ENCODE measurements at places on chromosomes 12 and 14.

GRCh38 chr14:36454599-36455240 is 65.3 kb downstream of the NKX2-1 start:
- DNase-seq = no peak

DNA sequence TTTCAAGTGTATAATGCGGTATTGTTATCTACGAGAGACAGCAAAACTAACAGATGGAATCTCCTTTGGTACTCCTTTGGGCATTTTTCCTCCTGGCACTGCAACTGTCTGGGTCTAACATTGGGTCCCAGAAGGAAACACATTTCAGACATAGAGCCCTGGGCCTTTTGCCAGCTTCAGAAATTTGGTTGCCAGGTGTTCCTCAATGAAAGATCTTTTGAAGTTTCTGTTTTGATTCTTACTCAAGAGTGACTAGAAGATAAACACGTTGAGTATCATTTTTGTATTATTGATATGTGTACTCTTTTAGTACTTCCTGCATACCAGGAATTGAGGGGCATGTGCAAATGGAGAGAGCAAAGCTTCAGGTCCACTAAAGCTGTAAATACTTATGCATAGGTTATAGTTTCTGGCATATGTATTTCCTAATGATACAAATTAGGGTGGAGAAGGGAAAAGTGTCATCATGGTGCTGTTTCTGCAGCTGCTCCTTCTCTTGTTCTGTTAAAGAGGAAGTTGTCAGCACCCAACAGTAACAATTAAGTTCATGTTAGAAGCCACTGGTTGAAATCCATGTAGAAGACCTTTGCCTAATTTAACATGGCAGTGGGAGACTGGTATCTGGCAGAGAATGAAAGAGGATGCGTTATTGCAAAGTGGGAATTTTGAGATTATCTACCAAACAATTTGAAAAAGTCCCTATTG is 53.5 kb downstream of the SLC38A6 start:
- DNase-seq = no peak

DNA sequence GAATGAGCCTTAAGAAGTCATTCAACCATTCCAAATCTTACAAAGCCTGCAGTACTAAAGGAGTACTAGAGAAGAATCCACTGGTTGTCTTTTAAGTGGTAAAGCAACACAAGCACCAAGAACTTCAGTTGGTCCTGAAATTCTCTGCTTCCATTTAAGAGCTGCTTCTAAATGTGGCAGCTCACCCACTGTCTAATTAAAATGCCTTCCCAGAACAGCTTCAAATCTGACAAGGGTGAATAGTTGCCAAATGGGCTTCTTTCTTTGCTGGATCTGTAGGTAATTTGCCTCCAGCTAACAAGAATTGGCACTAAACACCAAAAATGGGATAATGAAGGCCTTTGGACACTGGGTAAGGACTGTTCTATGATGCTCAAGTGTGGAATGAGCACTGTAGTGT is 72.2 kb upstream of the NAP1L1 start:
- no peak for DNase-seq

DNA sequence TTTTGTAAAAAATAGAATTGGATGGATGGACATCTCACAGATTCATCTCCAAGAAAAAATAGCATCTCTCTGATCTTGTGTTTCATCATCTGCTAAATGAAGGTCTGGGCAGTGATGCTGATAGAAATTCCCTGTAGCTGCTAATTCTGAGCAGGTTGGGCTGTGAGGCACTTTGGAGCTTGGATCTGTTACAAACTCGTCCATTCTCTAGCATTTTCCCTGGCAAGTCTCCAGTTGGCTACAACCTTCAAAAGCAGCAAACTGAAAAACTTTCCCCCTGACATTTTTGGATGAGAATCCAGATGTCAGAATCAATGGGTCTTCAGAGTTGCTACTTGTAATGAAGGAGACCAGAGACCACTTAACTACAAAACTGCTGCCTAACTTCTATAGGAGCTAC is 72.7 kb downstream of the TPH2 start:
- no peak for DNase-seq

DNA sequence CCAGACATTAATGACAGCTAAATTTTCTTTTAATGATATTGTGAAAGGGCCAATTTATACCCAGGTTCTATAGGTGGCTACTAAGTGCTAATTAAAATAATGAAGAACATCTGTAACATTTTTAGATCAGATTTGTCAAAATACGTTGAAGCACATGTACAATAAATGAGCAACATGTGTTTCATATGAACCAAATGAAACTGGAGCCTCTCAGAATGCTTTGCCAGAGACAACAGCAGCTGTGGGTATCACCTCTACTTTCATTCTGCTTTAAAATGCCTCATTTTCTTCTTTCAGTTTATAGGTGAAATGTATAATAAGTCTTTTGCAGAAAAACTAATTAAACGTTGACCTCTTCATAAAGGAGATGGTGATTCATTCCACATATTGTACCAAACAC is 26.1 kb upstream of the MYF6 start:
- DNase-seq = no peak

GRCh38 chr14:53601409-53601808 is 355.2 kb downstream of the BMP4 start:
- no peak for DNase-seq

- peak; percentile 46 for DNase-seq
These were observed 167.0 kb downstream of the EFCAB11 start for GRCh38 chr14:89787525-89787924.

- peak; percentile 13 for DNase-seq
These were observed 257.3 kb upstream of the PLEKHG7 start for GRCh38 chr12:92445253-92446082.

DNA sequence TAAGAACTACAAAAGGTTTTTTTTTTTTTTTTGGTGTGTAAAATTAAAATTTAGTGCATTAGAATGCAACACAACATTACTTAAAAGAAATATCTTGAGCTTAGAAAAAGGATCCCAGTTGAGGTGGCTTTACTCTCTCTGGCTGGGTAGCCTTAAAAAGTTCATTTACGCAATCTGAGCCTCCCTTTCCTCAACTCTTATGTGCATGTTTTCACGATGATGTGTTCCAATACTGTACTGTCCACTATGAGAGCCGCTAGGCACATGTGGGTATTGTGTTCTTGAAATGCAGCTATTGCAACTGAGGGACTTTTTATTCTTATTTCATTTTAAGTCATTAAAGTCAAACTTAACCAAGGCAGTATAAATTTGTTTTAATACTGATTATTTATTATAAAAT is 460.9 kb upstream of the SYT1 start:
- peak; percentile 84 for DNase-seq

GRCh38 chr12:83386527-83387264 is 700.0 kb downstream of the TMTC2 start:
- DNase-seq = no peak

GRCh38 chr14:100666851-100667250 is 59.8 kb upstream of the DLK1 start:
- no peak for DNase-seq

DNA sequence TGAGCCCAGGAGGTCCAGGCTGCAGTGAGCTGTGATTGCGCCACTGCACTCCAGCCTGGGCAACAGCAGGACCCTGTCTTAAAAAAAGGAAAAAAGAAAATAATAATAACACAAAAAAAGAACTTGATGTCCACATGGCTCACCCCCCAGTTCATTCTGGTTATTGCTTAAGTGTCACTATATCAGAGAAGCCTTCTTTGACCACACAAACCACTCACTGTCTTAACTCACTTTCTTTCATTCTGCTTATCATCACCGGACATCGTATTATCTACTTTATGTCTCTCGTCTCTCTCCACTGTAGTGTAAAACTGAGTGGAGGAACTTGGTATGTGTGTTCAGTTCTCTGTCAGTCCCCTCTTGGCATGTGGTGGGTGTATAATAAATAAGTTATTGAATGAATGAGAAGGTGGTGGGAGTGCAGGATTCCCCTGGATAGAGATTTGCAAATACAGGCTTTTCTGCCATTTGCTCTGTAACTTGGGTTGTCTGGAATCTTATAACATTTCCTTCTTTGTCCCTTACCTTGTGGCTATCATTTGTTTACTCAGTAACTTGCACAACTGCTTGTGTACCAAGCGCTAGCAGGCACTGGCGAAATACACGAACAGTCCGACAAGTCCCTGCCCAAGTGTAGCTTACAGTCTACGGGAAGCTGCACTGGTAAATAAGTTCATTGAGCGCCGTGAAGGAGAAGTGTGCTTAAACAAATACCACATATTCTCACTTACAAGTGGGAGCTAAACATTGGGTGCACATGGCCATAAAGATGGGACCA is 86.6 kb upstream of the TRAF3 start:
- DNase-seq = no peak

All from fibroblast of mammary gland (primary cell).